ENCODE measurements at places on chromosomes 6 and 20.

- DNase-seq = no peak
Observed at GRCh38 chr6:35602133-35602946, 86.4 kb downstream of the FKBP5 start.

DNA sequence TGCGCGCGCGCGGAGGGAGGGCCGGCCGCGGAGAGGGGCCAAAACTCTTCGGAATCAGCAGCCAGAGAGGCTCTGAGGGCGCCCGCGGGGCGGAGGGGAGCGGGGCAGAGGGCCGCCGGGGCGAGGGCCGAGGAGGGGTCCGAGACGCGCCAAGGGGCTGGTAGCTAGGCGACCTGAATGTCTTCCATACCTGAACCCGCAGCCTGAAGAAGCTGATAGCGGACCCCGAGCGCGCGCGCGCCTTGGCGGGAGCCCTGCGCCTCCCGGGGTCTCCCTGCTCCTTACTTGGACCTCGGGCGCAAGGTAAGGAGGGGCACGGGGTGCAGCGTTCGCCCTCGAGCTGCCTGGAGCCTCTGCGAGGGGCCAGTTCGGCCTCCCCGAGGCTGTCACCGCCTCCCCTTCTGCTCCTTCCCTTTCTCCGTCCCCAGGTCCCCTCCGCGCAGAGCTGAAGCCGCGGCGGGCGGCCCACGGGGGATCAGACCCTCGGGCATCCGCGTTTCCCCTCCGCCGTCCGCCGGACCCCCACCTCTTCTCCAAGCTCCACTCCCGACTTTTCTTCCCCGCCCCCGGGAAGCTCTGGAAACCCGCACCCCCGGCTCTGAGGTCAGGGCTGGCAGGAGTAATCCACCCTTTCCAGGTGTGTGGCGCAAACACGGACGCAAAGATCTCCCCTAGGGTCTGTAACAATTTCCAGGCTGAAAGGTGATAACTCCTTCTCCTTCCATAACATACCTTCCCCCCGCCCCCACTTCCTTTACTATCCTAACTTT, 13.1 kb upstream of the DEK start:
- no peak for DNase-seq

- DNase-seq = no peak
Observed at GRCh38 chr20:55058938-55059337, 583.5 kb downstream of the DOK5 start.

GRCh38 chr20:36126836-36127527, 27.6 kb upstream of the EPB41L1 start:
- DNase-seq = no peak

GRCh38 chr20:19802492-19803158, 44.6 kb downstream of the RIN2 start:
- no peak for DNase-seq

DNA sequence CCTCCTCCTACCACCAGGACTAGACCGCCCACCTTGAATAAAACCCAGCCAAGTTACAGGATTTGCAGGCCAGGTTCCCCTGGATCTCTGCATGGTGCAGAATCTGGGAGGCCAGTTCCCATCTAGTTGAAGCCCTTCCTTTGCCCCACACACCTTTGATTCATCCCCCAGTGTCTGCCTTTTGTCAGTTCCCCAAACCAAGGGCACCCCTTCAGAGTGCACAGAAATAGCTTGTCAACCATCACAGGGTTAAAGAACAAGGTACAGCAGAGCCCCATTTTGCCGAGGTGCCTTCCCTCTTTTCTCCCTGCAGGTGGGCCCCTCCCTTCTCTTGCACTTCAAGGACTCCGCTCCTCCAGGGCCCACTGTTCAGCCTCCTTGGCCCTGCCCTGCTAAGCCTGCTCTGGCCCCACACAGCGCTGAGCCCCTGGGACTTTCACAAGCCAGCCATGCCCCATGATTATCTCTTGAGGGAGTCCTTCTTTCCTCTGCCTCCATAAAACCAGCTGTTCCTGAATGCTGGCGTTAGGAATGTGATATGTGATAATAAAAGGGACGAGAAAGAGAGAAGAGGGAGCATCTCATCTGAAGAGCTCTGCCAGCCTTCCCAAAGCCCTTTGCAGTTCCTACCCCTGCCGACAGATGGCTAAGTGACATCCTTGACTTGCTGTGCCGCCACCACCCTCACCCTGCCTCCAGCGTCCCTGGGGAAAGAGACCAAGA, 280.3 kb downstream of the CDC5L start:
- no peak for DNase-seq

GRCh38 chr6:91310178-91310577, 723.3 kb upstream of the MAP3K7 start:
- no peak for DNase-seq

DNA sequence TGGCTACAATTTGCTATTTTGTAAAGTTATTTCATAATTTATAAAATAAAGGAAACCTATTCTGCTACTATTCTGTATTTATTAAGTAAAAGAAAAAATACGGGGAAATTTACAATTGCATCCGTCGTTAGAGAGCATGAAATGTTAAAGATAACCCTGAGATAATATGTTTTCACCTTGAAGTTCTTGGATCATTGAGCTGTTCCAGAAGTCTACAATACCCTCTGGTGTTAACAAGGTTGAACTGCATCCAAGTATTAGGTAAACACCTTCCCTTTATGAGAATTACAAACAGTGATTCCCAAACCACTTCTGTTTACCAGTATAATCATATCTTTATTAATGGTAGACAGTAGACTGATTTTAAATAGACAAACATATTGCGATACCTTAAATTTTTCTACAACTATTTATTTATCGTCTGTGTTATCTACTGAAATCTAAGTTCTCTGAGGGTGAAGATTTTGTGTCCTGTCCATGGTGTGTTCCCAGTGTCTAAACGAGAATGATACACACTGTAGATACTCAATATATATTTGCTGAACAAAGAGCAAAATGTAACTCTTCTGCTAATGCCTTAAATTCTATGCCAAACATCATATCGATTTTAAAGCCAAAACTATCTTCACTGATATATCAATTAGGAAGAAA, 28.2 kb downstream of the TBC1D32 start:
- DNase-seq = no peak

DNA sequence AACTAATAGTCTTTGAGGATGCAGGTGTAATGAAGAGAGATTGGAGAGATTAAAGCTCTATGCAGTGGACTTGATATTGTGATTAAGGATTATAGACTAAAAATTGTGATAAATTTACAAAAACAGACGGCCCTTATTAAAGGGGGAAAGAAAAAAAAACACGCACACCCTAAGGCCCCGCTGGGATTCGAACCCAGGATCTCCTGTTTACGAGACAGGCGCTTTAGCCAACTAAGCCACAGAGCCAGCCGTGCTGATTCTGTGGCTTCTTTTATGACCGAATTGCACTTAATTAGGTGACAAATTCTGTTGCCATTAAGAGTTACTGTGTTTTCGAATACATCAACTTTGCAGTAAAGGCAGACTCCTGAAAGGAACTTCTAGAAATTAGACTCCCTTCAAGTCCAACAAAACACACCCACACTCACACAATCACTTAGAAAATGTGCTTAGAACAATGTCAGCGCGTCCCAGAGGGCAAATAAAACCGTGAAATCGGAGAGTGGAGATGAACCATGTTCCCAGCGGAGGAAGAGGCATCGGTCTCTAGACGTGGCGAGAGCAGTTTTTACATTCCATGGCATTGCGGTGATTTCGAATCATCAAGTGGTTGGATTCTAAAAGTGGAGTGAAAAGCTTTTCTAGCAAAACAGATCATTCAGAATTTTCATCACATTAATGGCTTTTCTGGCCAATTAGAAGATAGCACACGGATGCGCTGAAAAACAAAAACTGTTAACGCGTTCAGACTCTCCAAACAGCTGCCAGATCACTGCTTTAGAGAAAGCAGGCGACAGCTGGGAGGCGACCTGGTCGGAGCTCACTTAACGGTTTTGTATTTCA, 122.6 kb downstream of the GPX5 start:
- peak; percentile 47 for DNase-seq

- DNase-seq = no peak
Observed at GRCh38 chr6:21377356-21377755, 216.2 kb upstream of the SOX4 start.

DNA sequence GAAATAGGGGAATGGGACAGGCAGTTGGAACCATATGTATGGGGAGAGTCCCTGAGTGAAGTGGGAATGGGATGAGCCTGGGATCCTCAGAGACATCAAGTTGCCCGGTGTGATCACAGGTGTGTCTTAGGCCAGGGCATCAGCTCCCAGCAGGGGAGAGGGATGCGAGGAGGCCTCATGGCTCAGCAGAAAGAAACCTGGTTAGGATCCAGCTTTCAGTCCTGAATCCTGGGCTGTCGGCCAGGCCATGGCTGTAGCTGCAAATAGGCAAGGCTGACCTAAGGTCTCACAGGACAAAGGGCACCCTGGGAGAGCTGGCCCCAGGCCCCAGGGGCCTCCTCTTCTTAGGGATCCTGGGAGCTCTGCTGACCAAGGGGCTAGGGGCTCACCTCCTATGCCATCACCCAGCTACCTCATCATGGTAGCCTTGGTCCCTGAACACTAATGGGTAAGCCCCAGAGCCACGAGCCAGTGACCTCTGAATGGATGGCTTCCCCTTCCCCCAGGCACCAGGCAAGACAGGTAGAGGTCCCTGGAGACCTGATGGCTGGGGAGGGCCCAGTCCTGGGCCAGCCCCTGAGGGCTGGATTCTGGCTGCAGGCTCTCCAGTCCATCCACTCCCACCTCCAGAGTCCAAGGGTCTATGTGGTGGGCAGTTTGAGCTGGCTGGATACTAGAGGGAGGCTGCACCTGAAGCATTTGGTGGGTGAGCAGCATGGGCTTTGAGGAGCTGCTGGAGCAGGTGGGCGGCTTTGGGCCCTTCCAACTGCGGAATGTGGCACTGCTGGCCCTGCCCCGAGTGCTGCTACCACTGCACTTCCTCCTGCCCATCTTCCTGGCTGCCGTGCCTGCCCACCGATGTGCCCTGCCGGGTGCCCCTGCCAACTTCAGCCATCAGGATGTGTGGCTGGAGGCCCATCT, at the start of gene SLC22A7:
Gene SLC22A7 (plus strand): TSS at position 617 of the 921 bp plus-strand sequence. CDS start 99 bp downstream, at position 716.
- no peak for DNase-seq

DNA sequence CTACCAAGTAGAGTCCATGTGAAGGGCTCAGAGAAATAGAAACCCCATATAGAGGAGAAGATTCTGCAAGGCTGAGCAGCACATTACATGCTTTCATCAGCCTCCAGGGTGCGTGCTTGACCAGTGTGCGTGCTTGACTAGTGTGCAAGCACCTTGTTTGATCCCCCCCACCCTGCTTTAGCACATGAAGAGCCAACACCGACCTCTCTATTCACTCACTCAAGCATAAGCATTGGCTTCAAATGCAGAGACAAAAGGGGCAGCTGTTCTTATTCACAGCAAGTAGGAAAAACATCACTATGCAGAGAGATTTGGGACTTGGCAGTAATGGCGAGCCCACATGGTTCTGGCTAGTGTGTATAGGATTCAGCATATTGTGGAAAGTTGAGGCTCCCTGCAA, 278.7 kb upstream of the RNF217 start:
- DNase-seq = no peak

- no peak for DNase-seq
Observed at GRCh38 chr6:154986787-154987235, 8.3 kb upstream of the TIAM2 start.

- no peak for DNase-seq
Observed at GRCh38 chr6:83862776-83863471, 3.4 kb downstream of the CYB5R4 start.

- DNase-seq = no peak
Observed at GRCh38 chr6:154998855-154999254, 3.7 kb downstream of the TIAM2 start.

GRCh38 chr6:159642995-159643394, 50.0 kb downstream of the SOD2 start:
- DNase-seq = no peak

DNA sequence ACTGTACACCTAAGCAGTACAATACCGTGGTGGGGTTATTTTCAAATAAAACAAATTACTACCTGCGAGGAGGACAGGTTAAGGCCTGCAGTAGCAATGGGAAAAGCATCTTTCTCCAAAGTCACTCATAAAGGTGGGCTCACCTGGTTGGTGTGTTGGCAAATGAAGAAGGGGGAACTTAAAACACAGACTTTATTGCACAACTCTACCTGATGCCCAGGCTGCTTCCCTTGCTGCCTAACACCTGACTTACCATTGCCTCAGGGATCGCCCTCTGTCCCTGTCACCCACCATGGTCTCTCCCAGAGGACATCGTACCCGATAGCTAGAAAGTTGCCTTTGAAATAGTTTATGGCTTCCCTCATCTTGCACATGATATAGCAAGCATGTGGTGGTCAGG, 53.6 kb downstream of the GNAS start:
- no peak for DNase-seq

DNA sequence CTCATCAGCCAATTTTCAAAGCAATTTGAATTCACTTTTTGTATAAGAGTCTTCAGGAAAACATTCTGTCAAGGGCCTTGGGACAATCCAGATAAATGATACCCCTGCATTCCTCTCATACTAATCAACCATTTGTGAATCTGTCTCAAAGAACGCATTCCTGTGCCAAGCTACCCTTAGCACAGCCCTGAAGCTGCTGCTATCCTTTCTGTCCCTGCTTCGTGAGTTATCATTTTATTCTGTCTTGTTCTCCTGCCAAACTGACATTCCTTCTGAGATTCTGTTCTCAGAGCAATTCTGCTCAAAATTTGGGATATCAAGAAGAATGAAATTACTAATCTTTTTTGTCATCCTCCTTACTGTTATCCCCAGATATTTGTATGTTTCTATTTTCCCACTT, 213.9 kb upstream of the STXBP5 start:
- DNase-seq = peak; percentile 7

DNA sequence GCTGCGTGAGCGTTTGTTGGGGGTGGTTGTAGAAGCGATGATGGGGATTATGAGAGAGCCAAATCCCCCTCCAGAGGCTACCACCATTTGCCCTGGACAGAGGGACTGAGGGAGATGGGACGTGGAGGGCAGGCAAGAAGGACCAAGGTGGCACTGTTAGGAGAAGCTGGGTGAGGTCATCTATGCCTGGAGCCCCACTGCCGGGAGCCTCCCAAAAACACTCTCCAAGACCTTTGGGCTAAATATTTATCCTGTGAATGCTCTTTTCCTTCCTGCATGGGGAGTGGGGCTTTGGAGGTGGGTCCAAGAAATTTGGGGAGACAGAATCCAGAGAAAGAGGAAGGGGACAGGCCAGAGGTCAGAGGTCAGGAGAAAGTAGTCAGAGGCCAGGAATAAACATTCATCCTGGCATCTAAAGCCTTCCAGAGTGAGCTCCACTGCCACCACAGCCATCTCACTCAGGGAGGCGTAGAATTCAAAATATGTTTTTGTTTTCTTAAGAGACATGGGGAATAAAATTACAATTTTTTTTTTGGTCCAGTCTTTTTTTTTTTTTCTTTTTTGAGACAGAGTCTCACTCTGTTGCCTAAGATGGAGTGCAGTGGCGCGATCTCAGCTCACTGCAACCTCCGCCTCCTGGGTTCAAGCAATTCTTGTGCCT, 17.8 kb upstream of the PTGIS start:
- DNase-seq = no peak

DNA sequence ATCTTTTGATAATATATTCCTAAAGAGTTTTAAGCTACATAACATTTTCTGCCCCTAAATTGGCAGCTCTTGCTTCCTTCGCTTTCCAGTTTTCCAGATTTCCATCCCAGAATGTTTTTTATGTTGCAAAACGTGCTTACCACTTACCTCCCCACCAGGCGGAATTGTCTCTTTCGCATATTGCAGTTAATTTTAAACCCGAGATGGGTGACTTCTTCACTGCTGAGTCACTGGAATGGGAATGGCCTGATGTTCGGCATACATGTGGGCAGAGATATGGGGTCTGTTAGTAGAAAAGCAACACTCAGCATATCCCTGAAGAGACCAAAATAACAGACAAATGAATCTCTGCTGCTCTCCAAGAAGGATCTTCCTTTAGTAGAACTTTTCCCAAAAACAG, 491.2 kb downstream of the PREX1 start:
- no peak for DNase-seq

GRCh38 chr20:38239441-38239840, 21.1 kb downstream of the KIAA1755 start:
- no peak for DNase-seq

GRCh38 chr20:43857127-43857526, 57.5 kb upstream of the TOX2 start:
- DNase-seq = no peak

All from cerebellar nuclear complex (tissue), 1 donor.